GM13977 (cell line): ENCODE measurements at places on chromosomes 6 and 20.

GRCh38 chr6:129476248-129476564 lies 233.8 kb downstream of the ARHGAP18 start:
- DNase-seq = no peak

GRCh38 chr20:50547964-50548363 lies 37.8 kb downstream of the PTPN1 start:
- no peak for DNase-seq

DNA sequence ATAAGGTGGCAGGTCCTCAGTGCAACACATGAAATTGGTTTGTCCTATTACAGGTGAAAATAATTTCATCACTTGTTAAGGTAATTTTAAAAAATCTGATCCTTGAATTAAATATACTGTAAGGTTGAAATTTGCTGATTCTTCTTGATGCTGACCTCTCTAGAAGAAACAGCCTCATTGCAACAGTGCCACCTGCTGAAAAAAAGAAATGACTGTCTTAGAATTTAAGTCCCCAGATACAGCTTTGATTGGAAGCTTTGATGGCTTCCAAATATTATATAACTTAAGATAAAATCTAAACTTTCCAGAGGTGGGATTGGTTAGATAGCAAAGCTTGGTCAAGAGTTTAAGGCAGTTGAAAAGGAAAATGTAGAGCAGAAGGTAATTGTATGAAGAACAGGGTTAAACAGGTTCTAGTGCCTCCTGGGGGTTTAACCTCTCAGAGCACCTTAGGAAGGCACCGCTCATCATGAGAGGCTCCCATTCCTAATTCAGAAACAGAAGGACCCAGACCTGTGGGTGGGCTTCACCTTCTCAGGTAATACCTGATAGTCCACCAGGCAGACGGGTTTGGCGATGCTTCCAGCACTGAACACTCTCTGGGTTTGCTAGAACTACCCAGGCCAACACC lies 401.0 kb downstream of the PAX1 start:
- no peak for DNase-seq

DNA sequence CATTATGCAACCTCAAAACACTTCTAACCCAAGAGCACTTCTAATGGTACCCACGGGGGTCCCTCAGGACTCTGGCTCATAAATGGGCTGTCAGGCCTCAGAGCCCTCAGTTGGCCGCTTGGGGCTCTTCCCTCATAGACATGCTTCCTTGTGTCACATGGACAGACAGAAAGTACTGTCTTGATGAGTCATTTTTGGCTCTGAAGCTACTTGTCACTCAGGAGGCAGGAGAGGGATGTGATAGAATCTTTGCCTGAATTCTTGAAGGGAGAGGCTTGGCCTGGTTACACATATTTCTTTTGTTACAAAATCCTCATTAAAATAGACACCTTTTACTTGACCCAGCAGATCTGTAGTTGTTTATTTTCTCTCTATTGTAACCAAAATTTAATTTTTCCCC lies 15.1 kb upstream of the EDN1 start:
- no peak for DNase-seq

- DNase-seq = no peak
These were observed 66.9 kb upstream of the CDH4 start for GRCh38 chr20:61185181-61185580.

- DNase-seq = no peak
These were observed 6.9 kb downstream of the PSMG4 start for GRCh38 chr6:3265671-3266070.

DNA sequence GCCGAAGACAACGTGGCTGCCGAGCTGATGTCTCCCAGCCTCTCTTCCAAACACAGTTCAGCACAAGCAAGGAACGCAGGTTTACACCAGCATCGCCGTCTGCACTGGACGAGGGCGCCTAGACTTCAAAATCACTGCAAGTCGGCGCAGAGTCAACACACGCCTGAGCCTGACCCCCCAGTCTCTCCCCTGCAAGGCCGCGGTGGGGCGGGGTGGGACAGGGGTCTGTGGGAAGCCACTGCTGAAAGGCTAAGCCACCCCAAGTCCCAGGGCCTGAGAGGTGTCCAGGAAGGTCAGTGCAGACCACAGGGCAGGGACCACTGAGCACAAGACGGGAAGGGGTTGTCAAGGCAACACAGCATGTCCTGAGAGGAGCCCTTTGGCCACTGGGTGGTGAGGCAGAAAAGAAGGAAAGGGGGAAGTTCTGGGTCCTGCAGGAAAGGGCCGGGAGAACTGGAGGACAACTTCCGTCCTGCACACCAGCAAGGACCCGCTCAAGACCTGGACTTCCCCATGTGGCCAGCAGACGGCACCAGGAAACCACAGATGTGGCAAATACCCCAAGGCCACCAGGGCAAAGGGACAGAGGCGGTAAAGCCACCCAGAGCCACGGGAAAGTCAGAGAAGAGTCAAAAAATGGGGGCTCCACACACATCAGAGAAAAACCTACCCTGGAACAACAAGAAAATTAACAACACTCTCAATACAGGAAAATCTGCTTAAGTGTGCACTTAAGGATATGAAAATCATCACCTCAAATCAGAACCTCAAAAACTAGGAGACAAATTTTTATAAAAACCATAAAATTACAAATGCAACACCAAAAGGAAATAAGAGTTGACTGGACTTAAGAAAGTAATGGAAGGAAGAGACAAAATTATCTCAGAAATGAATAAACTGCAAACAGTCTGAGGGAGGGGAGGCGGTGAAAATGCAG lies 84.8 kb downstream of the TAF4 start:
- no peak for DNase-seq

GRCh38 chr20:10538768-10539167 lies 103.7 kb downstream of the SLX4IP start:
- DNase-seq = no peak

- no peak for DNase-seq
These were observed 43.5 kb downstream of the ZFAND3 start for GRCh38 chr6:37862992-37863391.

DNA sequence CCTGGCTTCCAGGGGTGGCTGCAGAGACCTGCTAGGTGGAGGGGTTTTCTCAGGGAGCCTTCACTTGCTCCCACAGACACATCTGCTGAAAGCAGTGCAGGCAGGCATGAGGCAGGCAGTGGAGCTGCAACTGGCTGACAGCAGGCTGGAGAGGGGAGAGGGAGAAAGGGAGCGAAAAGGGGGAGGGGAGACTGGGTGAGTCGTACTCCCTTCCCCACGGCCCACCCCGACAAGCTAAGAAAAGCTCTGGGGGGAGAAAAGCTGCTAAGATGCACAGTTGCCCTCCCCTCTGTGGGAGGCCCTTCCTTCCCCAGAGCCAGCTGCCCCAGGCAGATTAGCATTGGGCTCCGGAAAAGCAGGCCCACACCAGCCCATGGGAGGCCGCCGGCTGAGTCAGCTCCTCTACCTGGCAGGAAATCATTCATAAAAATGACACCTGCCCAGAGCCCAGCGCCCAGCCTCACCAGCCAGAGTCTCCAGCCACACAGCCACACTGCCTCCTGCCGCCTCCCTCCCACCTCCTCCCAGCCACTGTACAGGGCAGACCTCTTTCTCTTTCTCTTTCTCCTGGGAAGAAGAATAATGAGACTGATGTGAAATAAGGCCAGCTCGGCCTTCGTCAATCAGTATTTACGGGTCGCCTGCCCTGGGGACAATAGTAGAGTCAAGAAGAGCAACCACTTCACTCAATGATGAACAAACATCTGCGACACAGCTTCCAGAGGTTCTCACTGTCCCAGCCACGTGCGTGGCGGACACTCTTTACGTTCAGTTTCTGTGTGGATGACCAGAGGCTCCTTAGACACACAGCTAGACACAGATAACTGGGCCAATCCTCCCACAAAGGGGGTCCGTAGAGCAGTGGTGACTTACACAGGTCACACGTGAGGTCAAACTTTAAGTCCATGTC lies 7.7 kb upstream of the C20orf203 start:
- no peak for DNase-seq

DNA sequence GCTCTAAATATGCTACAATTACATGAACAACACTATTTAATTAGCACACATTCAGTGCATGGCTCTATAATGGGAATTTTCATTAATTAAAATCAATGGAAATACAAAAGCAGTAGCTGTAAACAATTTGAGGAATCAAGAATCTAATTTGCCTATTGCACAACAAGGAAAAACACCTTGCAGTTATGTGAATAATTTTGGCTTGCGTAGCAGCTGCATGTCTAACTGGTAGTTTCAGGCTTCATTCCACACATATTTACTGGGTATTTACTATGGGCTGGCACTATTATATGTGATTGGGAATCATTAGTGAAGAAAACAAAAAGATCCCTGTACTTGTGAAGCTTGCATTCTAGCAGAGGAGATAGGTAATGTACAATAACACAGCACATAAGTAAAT lies 26.4 kb downstream of the KIF6 start:
- no peak for DNase-seq
